ENCODE measurements at places on chromosomes 5 and 9.

GRCh38 chr5:95533106-95533505 is 21.7 kb downstream of the SKIC3 start:
- no peak for DNase-seq

DNA sequence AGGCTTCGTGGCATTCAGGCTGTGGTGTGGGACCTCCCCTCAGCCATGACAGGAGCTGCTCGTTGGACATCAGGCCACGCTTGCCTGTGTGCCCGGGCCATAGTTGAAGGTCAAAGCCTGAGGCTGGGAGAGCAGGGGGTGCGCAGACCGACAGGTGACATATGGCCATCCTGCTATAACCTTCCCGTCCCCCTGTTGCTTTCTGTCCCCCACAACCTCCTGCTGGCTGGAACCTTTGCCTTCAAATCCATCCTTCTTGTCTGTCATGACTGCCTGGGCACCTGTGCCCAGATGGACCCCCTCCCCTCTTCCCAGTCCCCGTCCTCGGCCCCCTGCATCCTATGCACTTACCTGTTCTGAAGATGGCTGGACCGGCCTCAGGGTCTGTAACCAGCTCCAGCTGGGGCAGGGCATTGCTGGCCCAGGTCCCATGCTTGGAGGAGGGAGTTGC is 83.2 kb downstream of the WNK2 start:
- DNase-seq, result no peak

DNA sequence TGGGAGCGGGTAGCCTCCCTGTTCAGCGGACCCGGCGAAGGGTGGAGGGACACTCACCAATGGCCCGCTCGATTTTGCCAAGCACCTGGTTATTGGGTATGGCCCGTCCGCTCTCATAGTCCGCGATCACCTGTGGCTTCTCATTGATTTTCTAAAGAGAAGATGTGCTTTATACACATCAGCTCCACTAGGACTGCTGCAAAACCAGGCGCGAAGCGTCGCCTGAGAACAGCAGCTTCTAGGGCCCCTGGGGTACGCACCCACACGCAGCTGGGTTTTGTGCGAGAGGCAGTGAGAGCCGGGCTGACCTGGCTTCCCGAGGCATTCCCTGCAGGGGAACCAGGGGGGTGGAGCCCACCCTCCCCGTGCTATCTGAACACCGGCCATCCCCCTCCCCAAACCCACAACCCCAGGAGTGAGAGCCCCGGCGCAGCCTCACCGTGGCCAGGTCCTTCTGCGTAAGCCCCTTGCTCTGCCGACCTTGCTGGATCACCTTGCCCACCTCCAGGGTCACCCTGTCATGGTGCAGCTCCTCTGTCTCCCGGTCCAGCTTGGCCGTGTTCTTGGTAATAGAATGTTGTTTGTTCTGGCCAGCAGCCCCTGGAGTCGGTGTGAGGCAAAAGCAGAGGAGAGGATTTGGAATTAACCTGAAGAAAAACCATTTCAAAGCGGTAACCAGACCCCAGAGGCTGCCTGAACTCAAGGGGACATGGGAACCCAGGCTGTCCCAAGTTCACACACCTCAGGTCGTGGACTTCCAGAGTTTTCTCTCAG is 3.1 kb downstream of the EDF1 start:
- no peak for DNase-seq

- DNase-seq, result no peak
These were observed 150.4 kb downstream of the SPOCK1 start for GRCh38 chr5:137348759-137349158.

GRCh38 chr9:112905084-112905483 is 14.4 kb upstream of the SLC46A2 start:
- DNase-seq, result no peak

GRCh38 chr5:165201369-165201768 is 1696.0 kb downstream of the MAT2B start:
- no peak for DNase-seq

DNA sequence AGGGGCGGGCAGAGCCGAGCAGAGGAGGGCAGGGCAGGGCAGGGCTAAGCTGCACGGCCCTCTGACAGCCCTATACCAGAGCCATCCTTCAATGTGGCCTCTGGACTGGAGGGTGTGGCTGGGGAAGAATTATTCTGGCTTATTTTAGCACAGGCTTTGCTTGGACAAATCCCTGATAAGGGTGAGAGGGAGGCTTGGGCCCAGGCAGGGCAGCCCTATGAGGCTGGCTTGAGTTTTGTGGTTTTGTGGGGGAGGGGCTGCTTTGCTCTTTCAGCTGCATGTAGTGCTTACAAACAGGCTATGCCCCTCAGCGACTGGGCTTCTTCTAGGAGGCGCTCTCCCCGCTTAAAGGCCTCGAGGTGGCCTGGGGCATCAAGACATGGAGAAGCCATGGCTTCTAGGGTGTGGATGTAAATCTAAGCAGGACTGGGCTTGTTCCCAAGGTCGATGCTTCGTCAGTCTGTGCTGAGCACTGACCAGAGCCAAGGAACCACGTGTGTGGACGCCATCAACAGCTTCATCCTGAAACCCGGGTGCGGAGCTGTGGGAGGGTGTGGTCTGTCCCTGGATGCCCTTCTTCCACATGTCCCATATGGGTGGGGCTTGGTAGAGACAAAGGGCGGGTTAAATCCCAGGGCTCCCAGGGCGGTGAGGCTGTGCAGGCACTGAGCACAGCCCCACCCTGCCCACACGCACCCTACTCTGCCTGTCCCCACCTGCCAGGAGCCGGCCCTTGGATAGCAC is 45.7 kb upstream of the IPPK start:
- DNase-seq, result no peak

- DNase-seq, result no peak
These were observed 107.9 kb downstream of the RASGRF2 start for GRCh38 chr5:81068063-81068462.

GRCh38 chr5:105751908-105752307 is 1918.8 kb downstream of the EFNA5 start:
- DNase-seq, result no peak

GRCh38 chr5:52727576-52727975 is 60.1 kb upstream of the ITGA1 start:
- DNase-seq, result no peak
